ENCODE measurements at places on chromosomes 2 and 18. TPM values are rescaled to one million over a fixed set of nuclear protein-coding genes. Genes with fewer than 3 reads are reported as not detected.

Gene APLF
- total RNA-seq: 2.4 TPM

Gene GGCX
- total RNA-seq: 34.7 TPM

Gene C2orf15
- 0.41 TPM for total RNA-seq

Gene PID1
- total RNA-seq: 0.68 TPM

Gene PSTPIP2
- 8.9 TPM for total RNA-seq

Gene PSME4
- 49.1 TPM for total RNA-seq

Gene SLC35F5
- 60.3 TPM for total RNA-seq

Gene VWC2L
- not detected for total RNA-seq

Gene FAM124B
- total RNA-seq: 50.3 TPM

Gene CYTIP
- 0.82 TPM for total RNA-seq

Gene GPAT2
- total RNA-seq: 5.7 TPM

Gene TUBA3E
- not detected for total RNA-seq

Gene STARD6
- not detected for total RNA-seq

Gene DCDC2C
- not detected for total RNA-seq

Gene NT5C1B
- not detected for total RNA-seq

Gene LRATD1
- 17.1 TPM for total RNA-seq

Gene VSNL1
- total RNA-seq: not detected

Gene ANKRD29
- total RNA-seq: 0.58 TPM

Gene OSBPL1A
- 15.3 TPM for total RNA-seq

Measured in glomerular endothelial cell (primary cell).